ENCODE measurements at places on chromosomes 12 and 14. TPM values are rescaled to one million over a fixed set of nuclear protein-coding genes. Genes with fewer than 3 reads are reported as not detected.

Gene TAS2R13
- 1.7 TPM for total RNA-seq

GRCh38 chr12:65392491-65392890 is 114.0 kb downstream of the MSRB3 start:
- no peaks in the 10 kb centered on the region for H3K4me1 ChIP-seq
- DNase-seq, result no peak
- no peak overlapping the region for H3K4me3 ChIP-seq
- no peaks in the 10 kb centered on the region for H3K36me3 ChIP-seq

Gene STXBP6
- 0.65 TPM for total RNA-seq

Gene ERG28
- 30.2 TPM for total RNA-seq

Gene CLEC4D
- total RNA-seq, result not detected

- no peaks in the 10 kb centered on the region for H3K27me3 ChIP-seq
- H3K4me3 ChIP-seq, result no peak overlapping the region
- no peaks in the 10 kb centered on the region for H3K4me1 ChIP-seq
Observed at GRCh38 chr12:52091869-52092268, 12.4 kb downstream of the SMIM41 start.

Gene SLC25A47
- not detected for total RNA-seq

Gene CCNB1IP1
- total RNA-seq, result 97.3 TPM

DNA sequence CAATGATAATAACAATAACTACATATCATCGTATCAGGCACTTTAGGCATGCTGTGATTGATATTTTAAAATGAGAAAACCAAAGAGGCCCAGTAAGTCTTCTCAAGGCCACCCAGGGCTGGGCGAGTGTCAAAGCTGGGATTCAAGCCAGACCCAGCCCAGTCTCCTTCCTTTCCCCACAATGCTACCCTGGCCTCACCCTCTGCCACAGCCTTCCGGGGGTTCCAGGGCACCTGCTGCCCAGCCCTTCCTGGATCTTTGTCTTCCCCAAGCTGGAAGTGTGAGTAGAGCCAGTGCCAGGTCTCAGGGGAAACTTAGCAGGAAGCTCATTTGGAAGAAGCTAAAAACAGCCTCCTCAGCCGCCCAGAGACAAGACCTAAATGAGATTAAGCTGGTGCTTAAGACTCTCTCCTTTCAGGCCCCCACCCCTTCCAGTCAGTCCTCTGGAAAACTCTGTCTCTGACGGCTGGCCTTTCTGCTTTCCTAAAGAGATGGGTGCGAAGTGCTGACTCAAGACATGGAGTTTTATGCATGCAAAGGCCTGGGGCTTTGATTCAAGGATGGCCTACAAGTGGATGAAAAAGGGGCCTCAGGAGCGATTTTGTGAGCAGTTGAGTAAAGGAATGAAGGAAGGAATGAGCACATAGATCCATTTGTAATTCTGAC is 184.2 kb downstream of the KCNA5 start:
- DNase-seq, result no peak
- H3K27me3 ChIP-seq, result no peaks in the 10 kb centered on the region
- H3K4me3 ChIP-seq, result no peak overlapping the region
- no peaks in the 10 kb centered on the region for H3K4me1 ChIP-seq
- no peak overlapping the region for H3K27ac ChIP-seq

Gene AMHR2
- 23.6 TPM for total RNA-seq
